ENCODE measurements at places on chromosomes 7 and 10.

DNA sequence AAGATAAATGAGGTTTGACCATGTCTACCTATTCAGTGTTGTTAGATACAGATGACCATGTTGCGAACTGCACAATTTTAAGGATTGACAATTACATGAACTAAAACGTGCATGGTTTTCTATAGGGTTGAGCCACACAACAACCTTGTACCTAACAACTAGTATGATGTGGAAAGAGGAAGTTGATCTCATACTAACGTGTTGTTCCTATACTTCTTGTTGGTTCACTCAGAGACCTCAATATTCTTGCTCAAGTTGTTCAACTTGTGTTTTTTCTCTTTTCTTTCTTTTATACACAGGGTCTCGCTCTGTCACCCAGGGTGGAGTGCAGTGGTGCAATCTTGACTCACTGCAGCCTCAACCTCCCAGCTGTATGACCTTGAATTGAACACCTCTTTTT is 6.1 kb upstream of the KEL start:
- DNase-seq: no peak

DNA sequence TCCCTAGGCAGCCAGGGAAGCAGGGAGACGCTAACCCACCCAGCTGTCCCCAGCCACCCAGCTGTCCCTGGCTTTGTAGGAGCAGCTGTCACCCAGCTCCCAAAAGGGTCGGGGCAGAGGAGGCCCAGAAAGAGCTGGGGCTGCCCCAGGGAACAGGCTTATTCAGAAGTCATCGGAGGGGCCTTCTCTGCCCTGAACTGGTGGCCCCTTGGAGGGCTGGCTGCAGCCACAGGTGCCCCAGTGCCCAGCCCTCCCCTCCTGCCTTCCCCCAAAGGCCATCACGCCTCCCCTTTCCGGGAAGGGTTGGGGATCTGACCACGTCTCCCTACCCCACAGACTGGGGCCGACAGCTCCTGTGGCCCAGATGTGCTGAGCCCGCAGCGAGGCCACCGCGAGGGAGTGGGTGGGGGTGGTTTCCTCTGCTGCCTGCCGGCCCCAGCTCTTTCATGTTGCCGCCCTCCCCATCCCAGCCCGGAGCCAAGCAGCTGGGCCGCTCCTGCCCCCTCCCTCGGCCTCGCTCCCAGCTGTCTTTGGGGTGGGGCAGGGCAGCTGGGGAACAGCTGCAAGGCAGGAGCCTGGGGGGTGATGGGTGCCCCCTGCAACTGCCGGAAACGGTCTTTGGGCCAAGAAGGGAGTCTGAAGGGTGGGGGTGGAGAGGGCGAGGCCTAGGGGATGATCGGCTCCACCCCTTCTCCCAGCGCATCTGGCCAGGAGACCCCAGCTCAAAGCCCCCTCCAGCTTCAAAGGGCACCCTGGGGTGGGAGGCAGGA is 16.8 kb downstream of the TRIM8 start:
- DNase-seq: peak; percentile 37

DNA sequence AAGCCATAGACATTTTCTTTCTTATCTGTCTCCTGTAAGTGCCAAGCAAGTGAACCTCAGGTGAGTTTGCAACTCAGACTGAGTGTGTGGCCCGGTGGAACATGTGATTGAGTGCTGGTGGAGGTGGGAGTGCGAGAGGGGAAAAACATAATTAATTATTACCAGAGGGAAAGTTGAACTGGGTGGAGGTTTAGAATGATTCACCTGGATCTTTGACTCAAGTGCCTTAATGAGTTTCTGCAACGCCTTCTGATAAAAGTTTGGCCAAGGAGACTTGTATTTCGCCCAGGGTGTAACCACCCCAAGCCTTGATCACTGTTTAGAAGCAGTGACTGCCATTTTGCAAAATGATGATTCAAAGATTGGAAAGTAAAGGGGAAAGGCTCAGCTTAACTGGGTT is 513.9 kb downstream of the GATA3 start:
- DNase-seq: no peak

GRCh38 chr10:105964009-105964408 is 1200.5 kb downstream of the SORCS1 start:
- no peak for DNase-seq

GRCh38 chr7:6496842-6497636 is 49.3 kb upstream of the DAGLB start:
- no peak for DNase-seq
